ENCODE measurements at places on chromosomes 4 and X.
A peak's percentile ranks its signal among the peaks of the same experiment; 100 is the strongest.

DNA sequence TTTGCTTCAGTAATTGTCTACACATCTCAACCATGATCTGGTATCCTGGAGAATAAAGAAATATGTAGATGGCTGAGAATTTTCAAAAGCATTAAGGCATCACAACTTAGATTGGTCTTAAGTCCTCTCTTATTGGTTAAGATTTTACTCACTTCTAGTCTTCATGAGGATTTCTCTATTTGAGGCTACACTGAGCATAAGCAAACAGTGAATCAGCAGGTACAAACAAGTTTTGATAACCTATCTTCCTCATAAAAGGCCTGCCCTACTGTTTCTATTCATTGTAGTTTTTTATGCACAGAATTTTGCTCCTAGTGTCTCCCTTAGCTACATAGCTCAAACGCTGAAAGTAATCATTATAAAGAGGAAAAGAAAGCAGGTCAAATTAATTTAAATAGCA lies 460.7 kb upstream of the RPS6KA3 start:
- no peak for DNase-seq

- no peak for DNase-seq
Measured at GRCh38 chr4:13329340-13329850, 154.7 kb downstream of the RAB28 start.

DNA sequence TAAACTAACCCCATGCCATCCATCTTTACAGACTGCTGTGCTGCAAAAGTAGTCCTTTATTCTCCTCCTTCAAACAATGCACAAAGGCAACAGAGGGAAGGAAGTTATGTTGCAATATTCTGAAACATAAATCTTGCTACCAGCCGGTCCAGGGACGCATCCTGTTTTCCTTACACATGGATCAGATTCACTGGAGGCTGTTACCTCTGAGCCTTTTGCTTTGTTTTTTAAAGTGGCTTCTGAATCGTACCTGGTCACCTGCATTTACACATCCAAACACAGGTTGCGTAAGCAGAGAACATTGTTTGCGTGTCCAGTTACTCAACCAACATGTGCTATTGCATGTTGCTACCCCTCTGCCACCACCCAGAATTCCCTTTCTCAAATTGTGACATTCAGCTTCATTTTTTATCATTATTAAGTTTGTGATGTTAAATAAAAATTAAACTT lies 8.8 kb downstream of the PPARGC1A start:
- no peak for DNase-seq

GRCh38 chrX:2608638-2609430 lies 82.3 kb upstream of the CD99 start:
- DNase-seq: peak; percentile 83

DNA sequence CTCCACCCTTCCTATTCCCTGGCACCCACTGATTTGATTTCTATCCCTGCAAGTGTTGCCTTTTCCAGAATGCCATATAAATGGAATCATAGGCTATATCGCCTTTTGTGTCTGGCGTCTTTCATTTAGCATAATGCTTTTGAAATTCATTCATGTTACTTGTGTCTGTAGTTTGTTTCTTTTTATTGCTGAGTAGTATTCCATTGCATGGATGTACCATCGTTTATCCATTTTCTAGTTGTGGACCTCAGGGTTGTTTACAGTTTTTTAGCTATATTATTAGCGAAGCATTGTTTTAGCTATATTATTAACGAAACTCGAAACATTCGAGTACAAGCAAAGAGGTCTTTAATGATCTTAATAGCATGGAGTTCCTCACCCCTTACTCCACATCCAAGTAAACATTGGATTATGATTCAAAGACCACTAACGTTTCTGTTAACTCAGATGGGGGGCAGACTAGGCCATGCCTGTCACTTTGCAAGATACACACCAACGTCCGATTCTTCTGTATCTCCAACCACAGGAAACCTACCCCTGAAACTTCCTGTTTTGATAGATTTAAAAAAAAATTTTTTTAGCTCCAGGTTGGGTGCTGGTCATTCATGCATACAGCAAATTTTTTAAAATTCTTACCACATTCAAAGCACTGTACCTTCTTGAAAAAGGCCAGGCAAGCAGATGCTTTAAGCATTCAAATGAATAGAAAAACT lies 1.1 kb downstream of the DCK start:
- peak; percentile 4 for DNase-seq

- no peak for DNase-seq
Measured at GRCh38 chr4:186348433-186348832, 82.4 kb downstream of the F11 start.

GRCh38 chr4:105599932-105600655 lies 47.7 kb downstream of the ARHGEF38 start:
- no peak for DNase-seq

DNA sequence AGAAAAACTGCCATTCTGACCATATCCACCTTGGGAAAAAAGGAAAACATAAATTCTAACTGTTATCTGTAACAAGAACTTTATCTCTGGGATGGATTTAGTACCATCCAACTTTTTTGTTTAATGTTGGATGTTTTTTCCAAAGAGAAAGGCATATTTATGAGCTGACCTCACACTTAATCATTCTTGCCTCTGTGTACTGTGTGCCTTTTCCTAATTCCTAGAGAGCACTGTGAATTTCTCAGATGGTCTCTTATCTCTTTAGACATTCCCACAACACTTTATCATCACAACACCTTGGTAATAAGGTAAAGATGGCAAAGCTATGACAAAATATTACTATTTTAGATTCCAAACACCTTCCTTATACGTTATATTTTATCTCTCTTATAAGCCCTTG lies 126.2 kb downstream of the COL4A6 start:
- no peak for DNase-seq

GRCh38 chrX:107775734-107776511 lies at the start of gene TSC22D3:
TSS of gene TSC22D3 (minus strand) at chrX:107775787. CDS start at chrX:107775419, 368 bp downstream.
- DNase-seq: peak; percentile 82

DNA sequence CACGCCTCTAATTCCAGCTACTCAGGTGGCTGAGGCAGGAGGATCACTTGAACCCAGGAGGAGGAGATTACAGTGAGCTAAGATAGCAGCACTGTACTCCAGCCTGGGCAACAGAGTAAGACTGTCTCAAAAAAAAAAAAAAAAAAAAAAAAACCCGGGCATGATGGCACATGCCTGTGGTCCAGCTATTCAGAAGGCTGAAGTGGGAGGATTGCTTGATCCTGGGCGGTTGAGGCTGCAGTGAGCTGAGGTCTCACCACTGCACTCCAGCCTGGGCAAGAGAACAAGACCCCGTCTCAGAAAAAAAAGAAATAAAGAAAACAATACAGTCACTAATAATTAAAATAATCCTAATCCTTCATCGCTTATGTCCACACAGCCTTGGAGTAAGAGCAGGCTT lies 68.1 kb downstream of the APBB2 start:
- no peak for DNase-seq

DNA sequence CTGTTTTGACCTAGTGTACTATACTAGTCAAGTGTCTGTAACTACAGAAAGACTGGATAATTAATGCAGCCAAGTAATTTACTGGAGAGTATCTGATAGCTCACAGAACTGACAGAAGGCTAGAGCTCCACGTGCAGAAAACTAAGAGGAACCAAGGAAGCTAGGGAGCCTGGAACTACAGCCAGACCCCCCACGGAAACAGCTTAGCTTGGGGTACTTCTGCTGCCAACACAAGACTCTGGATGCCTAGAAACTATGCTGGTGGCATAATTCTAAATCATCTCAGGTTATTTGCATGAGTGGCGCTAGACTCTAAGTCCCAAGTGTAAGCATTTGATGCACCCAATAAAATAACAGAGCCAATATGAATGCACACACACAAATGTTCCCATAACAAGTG lies 26.5 kb downstream of the HUWE1 start:
- no peak for DNase-seq

DNA sequence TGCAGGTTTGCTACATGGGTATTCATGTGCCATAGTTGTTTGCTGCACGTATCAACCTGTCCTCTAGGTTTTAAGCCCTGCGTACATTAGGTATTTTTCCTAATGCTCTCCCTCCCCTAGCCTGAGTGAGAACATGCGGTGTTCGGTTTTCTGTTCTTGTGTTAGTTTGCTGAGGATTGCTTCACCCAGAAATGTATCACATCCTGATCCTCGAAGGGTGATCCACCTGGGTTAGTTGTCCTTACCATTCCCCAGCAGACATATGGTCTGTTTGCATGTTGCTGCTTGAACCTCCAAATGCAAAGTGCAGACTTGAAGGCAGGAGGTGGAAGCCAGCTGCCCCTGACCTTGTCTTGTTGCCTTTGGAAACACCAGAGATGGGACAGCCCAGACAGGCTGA lies 161.5 kb upstream of the WDR1 start:
- no peak for DNase-seq

DNA sequence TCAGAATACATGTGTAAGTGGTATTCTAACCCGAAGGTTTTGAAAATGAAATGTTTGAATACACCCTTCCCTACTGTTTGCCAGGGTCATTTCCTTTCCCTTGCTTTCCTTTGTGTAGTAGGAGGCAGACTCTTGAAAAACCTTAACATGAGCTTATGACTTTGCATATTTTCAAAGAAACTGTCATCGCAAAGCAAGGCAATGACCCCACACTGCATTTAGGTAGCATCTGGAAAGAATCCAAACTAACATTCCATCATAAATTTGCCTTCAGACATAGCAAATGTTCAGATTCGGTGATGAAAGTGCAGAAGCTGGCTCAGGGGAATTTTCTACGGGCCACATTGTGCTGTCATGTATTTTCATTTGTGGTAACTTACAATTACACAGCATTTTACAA lies 32.3 kb downstream of the SH2D1A start:
- peak; percentile 36 for DNase-seq

GRCh38 chr4:61805979-61806378 lies 605.9 kb downstream of the ADGRL3 start:
- no peak for DNase-seq

GRCh38 chr4:165079476-165079875 lies 25.8 kb downstream of the TRIM75 start:
- peak; percentile 12 for DNase-seq

- no peak for DNase-seq
Measured at GRCh38 chrX:147757750-147758149, 154.0 kb upstream of the FMR1 start.

DNA sequence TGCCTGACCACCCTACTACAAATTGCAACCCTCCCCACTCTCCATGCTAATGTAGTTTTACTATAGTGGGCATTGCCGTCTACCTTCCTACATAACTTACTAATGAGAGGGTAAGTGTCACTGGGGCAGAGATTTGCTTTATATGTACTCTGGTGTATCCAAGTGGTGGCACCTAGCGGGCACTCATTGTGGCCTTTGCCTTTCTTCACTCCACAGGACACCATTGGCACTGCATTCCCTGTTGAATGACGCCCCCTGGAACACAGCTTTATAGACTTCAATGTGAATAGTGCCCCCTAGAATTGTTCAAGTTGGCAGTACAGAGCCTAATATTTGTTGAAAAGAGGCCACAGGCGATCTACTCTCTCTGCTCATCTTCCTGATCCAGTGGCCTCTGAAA lies 215.8 kb downstream of the MID1IP1 start:
- DNase-seq: no peak

- no peak for DNase-seq
Measured at GRCh38 chrX:106725931-106726330, 570 bp upstream of the RNF128 start.

GRCh38 chr4:124179506-124180186 lies 532.9 kb downstream of the ANKRD50 start:
- no peak for DNase-seq

- DNase-seq: no peak
Measured at GRCh38 chrX:42463706-42464490, 314.1 kb downstream of the PPP1R2C start.

GRCh38 chr4:125316791-125317524 lies 2.2 kb downstream of the FAT4 start:
- DNase-seq: peak; percentile 77

DNA sequence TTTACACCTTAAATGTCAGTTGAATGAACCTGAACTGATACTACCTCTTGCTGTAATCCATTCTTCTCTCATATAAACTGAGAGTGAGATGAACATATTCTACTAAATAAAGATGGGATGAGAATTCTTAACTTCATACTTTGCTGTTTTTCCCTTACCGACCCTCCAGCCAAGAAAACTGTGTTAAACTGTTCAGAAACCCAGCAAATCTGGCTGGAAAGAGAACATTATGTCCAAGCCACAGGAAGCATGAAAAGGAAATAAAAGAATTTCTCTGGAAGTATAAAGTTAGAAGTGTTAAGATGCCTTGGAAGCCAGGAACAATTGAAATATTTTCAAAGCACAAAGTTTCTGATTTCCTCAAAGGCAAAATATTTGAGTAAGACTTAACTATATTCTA lies 22.9 kb downstream of the NPY1R start:
- DNase-seq: no peak

- no peak for DNase-seq
Measured at GRCh38 chr4:165118256-165118909, 5.7 kb upstream of the TMEM192 start.

DNA sequence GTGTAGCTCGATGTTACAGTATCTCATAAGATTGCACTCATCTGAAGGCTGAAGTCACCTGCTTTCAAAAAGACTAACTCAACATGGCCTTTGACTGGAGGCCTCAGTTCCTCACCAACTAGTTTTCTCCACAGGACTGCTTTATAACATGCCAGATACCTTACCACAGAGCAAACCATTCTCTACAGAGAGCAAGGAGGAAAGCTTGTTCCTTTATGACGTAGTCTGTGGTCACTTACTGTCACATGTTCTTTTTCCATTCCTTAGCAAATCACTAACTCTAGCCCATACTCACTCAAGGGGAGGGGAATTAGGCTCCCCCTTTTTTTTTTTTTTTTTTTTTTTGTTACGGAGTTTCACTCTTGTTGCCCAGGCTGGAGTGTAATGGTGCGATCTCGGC lies 3.2 kb downstream of the THAP9 start:
- DNase-seq: no peak

DNA sequence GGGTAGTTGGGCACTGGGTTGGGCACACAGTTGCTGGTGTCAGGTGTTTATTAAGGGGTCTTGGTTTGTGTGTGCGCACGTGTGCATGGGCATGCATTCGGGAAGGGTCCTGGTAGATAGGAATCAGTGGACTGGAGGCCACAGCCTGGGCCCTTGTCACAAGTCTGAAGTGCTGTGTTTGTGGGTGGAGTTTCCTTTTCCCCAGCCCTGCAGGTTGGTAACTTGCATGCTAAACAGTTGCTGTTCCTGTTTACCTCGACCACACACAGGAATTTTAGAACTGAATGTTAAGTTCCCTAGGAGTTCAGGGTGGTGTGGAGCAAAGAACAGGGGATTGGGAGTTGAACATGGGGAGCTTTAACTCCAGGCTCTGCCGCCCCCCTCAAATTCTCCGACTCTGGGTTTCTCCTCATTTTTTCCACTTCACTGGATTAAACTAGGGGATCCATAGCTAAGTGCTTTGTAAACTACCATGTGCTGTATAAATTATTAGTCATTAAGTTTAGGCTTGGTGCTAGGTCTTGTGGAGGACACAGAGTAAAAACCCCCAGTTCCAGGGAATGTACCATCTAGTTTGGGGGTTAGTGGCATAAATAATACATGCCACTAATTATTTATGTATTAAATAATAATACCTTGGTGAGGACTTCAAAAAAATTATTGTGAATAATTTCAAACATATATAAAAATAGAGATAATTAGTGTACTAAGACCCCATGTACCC lies 49.0 kb downstream of the STARD8 start:
- no peak for DNase-seq
